ENCODE measurements at places on chromosomes 6 and 20. TPM values are rescaled to one million over a fixed set of nuclear protein-coding genes. Genes with fewer than 3 reads are reported as not detected.

- no peaks in the 10 kb centered on the region for H3K27me3 ChIP-seq
- H3K4me1 ChIP-seq, result no peaks in the 10 kb centered on the region
- no peaks in the 10 kb centered on the region for H3K36me3 ChIP-seq
- DNase-seq, result no peak
- no peak overlapping the region for H3K4me3 ChIP-seq
Measured at GRCh38 chr6:35148167-35148741, 7.1 kb upstream of the TCP11 start.

DNA sequence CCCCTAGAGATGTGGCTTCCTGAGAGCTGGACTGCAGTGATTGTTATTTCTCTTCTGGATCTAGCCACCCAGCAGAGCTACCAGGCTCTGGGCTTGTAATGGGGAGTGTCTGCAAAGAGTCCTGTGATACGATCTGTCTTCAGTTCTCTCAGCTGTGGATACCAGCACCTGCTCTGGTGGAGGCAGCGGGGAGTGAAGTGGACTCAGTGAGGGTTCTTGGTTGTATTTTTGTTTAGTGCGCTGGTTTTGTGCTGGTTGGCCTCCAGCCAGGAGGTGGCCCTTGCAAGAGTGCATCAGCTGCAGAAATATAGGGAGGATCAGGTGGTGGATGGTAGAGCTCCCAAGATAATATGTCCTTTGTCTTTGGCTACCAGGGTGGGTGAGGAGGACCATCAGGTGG, 33.7 kb downstream of the PAX1 start:
- no peak for DNase-seq
- H3K36me3 ChIP-seq, result no peaks in the 10 kb centered on the region
- no peaks in the 10 kb centered on the region for H3K4me1 ChIP-seq

GRCh38 chr20:53480913-53481312, 112.7 kb downstream of the ZNF217 start:
- H3K27me3 ChIP-seq, result no peaks in the 10 kb centered on the region
- no peak overlapping the region for H3K4me3 ChIP-seq
- no peak overlapping the region for H3K27ac ChIP-seq

GRCh38 chr6:168138436-168138835, 59.4 kb upstream of the FRMD1 start:
- no peak for DNase-seq
- H3K36me3 ChIP-seq, result no peaks in the 10 kb centered on the region
- no peak overlapping the region for H3K4me3 ChIP-seq
- no peak overlapping the region for H3K27ac ChIP-seq
- no peaks in the 10 kb centered on the region for H3K27me3 ChIP-seq
- no peaks in the 10 kb centered on the region for H3K4me1 ChIP-seq

DNA sequence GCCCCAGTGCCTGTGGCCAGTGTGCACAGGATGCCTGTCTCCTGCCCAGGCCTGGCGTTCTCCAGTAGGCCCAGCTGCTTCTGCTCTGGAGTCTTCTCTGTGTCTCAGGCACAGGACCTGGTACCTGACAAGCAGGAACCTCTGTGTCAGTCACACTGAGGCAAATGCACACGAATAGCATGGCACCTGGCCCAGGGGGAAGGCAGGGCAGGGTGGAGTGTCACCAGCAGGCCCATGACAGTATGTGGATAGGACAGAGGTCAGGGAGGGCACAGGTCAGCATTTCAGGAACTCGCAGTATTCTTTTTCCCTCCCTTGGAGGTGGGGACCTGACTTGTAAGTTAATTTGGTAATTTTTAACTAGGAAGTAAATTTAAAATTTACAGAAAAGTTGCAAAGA, 5.6 kb downstream of the PSMG4 start:
- H3K27me3 ChIP-seq, result no peaks in the 10 kb centered on the region
- peaks cover 33% of the 10 kb centered on the region for H3K4me1 ChIP-seq

DNA sequence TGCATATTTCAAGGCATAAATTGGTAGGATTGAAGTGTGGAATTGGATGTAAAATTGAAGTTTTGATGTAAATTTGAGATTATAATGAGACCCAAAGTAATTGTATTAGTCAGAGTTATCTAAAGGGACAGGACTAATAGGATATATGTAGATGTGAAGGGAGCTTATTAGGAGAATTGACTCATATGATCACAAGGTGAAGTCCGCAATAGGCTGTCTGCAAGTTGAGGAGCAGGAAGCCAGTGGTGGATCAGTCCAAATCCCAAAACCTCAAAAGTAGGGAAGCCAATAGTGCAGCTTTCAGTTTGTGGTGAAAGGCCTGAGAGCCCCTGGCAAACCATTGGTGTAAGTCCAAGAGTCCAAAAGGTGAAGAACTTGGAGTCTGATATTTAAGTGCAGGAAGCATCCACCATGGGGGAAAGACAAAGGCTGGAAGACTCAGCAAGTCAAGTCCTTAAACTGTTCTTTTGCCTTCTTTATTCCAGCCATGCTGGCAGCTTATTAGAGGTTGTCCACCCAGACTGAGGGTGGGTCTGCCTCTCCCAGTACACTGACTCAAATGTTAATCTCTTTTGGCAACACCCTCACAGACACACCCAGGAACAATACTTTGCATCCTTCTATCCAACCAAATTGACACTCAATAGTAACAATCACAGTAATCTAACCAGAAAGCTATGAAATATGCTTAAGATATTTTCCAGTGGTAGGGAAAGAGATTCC, 442.6 kb upstream of the PTCHD4 start:
- H3K4me3 ChIP-seq, result no peak overlapping the region
- no peak overlapping the region for H3K27ac ChIP-seq
- DNase-seq, result no peak
- no peaks in the 10 kb centered on the region for H3K36me3 ChIP-seq
- no peaks in the 10 kb centered on the region for H3K27me3 ChIP-seq

GRCh38 chr6:31216208-31216898, 45.9 kb upstream of the POU5F1 start:
- H3K27ac ChIP-seq, result peak overlapping the region; percentile 13
- no peaks in the 10 kb centered on the region for H3K27me3 ChIP-seq
- no peaks in the 10 kb centered on the region for H3K36me3 ChIP-seq
- DNase-seq, result no peak
- H3K4me3 ChIP-seq, result no peak overlapping the region

DNA sequence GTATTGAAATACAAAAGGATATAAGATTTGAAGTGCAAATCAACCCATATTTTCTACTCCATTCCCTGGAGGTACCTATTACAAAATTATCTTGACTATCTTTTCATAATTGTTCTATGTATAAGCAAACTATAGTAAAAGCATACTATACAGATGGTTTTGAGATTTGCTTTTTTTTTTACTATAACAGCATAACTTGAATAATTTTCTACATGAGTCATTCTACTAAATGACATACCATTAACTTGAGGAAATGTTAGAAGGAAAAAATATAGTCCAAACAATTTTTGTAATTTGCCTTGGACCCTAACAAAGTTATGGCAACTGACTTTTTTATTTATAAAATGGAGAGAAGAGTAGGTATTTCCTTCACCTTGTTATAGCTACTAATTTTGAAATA, 472.7 kb downstream of the PKHD1 start:
- DNase-seq, result no peak
- no peaks in the 10 kb centered on the region for H3K27me3 ChIP-seq
- no peak overlapping the region for H3K27ac ChIP-seq
- H3K4me1 ChIP-seq, result no peaks in the 10 kb centered on the region
- H3K36me3 ChIP-seq, result no peaks in the 10 kb centered on the region

The B3GAT2 gene
- 0.03 TPM for total RNA-seq

The HRH3 gene
- not detected for total RNA-seq

The VGLL2 gene
- not detected for total RNA-seq

The CAPN11 gene
- total RNA-seq, result 0.29 TPM

The ECT2L gene
- not detected for total RNA-seq

The OR12D3 gene
- not detected for total RNA-seq

Measured in left lung (tissue), 14 donors.